Activated CD4-positive, alpha-beta T cell treated with anti-CD3 and anti-CD28 coated beads, Interleukin-2, amount 50 U/mL, for 1 hour (primary cell): ENCODE measurements at places on chromosomes 1 and 21.

DNA sequence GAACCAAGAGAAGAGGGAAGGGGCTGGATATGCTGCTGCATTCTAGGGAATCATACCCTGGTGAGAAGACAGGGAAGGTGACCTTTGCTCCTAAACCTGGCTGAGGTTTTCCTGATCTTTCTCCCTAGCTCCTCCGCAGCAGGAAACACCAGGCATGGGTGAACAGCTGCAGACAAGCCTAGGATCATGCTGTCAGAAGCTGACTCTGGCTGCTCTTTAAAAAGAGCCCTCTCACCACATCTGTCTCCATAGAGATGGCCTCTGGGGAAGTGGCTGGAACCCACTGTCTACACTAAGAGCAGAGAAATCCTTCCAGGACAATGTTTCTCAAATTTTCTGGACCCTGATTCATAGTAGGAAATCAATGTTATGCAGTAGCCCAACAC, 57.6 kb downstream of the CD34 start:
- DNase-seq = no peak

DNA sequence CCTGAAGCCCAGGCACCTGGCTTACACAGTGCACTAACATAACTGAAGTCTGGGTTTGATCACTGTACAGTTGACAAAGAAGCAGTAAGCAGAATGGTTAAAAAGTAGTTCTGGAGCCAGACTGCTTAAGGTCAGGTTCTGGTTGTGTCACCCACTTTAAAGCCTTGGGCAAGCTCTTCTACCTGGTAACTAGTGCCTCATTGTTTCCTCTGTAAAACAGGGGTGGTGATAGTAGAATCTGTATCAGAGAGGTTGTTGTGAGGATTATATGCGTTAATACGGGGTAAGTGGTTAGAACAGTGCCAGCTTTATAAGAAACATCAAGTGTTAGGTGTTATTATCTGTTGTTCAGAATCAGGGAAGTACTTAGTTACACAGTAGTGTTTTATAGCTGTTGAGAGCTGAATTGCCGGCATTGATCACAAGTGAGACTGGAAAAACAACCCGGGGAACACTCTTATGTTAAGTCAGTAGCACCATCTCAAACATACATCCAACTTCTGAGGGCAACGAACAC, 3.7 kb downstream of the BACH1 start:
- no peak for DNase-seq

GRCh38 chr1:159274631-159275030, 27.5 kb upstream of the FCER1A start:
- DNase-seq = no peak

- DNase-seq = no peak
These were observed 228.6 kb upstream of the LYPLAL1 start for GRCh38 chr1:218945050-218945449.

DNA sequence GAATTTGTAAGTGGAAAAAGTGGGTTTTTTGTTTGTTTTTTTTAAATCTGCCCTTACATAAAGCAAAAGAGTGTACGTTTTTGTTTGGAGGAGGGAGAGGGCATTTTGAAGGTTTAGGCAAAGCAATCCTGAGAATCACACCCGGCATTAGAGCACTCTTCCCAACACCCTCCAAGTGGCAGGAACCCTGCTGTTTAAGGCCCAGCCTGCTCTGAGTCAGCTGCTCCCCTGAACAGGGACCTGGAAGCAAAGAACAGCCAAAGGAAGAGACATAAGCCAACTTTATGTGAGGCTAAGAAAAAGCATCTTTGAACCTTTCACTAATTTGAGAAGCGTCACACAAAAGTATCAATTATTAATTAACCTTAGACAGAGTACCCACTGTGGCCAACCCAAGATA, 16.9 kb downstream of the MTFR1L start:
- DNase-seq = no peak

DNA sequence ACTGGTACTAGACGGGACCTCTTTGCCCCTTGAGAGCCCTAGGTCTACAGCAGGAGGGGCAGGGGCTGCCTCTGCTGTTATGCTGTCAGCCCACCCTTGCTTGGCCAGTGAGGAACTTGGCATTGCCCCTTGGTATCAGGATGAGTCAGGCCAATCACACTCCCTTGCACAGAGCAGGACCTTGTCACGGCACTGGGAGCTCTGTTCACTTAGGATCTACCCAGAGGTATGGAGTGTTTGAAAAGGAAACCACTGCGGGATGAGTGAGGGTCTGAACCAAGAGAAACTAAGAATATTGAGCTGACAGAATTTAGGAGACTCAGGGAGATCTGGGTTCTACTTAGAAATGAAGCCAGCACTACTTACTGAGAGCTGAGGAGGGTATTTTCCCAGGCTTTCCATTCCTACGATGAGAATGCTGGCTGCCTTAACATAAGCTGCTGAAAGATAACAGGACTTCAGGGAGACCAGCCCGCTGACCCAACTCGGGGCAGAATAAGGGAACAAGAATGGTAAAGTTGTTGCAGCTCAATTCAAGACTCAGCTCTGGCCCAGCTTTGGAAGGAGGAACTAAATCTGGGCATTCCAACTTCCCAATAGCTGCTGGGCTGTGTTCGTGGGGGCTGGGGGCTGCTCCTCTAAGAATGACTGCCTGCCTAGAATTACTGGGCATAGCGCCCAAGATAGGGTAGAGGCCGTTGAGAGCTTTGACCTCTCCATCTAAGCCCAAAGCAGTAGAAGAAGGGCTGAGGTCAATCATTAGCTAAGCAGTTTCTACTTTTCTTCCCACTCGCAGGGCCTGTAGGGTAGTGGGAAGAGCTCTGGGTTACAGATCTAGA, 1.5 kb downstream of the FABP3 start:
- DNase-seq = no peak

- DNase-seq = no peak
These were observed 77.6 kb downstream of the POU2F1 start for GRCh38 chr1:167298325-167298724.

- no peak for DNase-seq
These were observed 66.7 kb downstream of the TAS1R2 start for GRCh38 chr1:18792747-18793146.
